Thyroid gland (tissue), 4 donors: ENCODE measurements at places on chromosomes 16 and 17. TPM values are rescaled to one million over a fixed set of nuclear protein-coding genes. Genes with fewer than 3 reads are reported as not detected.

DNA sequence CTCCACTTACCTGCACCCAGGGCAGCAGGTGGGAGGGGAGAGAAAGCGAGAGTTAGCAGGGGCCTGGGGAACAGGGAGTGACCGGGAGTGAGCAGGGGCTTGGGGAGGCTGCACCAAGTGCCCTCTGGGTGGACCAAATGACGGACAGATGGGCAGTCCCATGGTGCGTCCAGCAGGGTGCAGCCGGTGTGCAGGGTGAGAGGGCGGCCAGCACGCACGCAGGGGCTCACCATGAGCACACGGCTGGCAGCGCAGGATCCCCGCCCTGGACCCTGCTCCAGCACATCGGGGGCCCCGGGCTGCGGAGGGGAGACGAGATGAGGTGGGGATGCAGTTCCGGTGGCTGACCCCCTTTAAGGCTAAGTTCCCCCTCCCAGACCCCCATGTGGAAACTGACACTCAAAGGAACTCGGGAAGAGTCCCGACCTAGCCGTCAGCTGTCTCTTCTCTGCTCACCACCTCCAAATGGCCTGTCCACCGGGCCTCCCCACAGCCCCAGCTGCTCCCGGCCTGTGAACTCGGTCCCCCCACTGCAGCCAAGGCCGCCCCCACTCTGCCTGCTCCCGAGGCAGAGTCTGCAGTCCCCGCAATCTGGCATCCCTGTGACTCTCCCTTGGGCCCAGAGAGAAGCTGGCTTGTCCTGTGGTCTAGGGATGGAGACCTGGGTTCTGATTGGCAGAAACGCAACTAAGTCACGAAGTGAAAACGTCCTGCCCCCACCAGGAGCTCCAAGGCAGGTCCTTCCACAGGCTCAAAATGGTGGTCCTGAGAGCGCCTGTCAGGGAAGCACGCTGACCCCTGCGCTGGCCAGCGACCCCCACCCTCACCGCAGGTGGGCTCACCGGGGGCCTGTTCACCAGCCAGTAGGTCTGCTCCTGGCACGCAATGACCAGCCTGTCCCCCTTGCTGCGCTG, 2.9 kb downstream of the RGS11 start:
- no peak overlapping the region for H3K27ac ChIP-seq
- H3K27me3 ChIP-seq: no peaks in the 10 kb centered on the region
- H3K4me3 ChIP-seq: no peak overlapping the region
- no peak for DNase-seq
- no peaks in the 10 kb centered on the region for H3K36me3 ChIP-seq
- peaks cover 5% of the 10 kb centered on the region for H3K4me1 ChIP-seq

PPY gene
- not detected for total RNA-seq

- peaks cover 21% of the 10 kb centered on the region for H3K27me3 ChIP-seq
- H3K27ac ChIP-seq: no peak within 1 kb of the TSS
- H3K4me1 ChIP-seq: peaks cover 27% of the 10 kb centered on the region
- DNase-seq: peak; percentile 72
- no peaks in the 10 kb centered on the region for H3K36me3 ChIP-seq
These were observed at the start of gene TMEM132E for GRCh38 chr17:34579017-34579946. Gene TMEM132E, plus strand, starts transcription at chr17:34579582. Its CDS starts 1,495 bp downstream, at chr17:34581077.

DNA sequence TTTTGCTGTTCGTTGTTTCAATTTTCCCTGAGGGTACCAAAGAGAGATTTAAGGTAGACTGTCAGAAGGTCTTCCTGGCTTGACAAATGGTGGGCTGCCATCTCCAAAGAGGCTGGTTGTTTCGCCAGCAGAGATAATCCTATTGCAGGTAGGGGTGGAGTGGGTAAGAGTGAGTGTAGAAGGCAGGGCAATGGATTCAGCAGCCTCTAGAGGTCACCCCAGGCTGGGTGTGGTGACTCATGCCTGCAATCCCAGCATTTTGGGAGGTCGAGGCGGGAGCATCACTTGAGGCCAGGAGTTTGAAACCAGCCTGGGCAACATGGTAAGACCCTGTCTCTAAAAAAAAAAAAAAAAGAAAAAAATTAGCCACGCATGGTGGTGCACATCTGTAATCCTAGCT, 34.6 kb downstream of the DCAKD start:
- no peaks in the 10 kb centered on the region for H3K36me3 ChIP-seq
- no peak for DNase-seq
- H3K27ac ChIP-seq: no peak overlapping the region
- no peak overlapping the region for H3K4me3 ChIP-seq
- H3K27me3 ChIP-seq: no peaks in the 10 kb centered on the region
- H3K4me1 ChIP-seq: peaks cover 28% of the 10 kb centered on the region

- H3K36me3 ChIP-seq: no peaks in the 10 kb centered on the region
- no peak for DNase-seq
- no peak overlapping the region for H3K27ac ChIP-seq
- no peaks in the 10 kb centered on the region for H3K27me3 ChIP-seq
- H3K4me3 ChIP-seq: no peak overlapping the region
- H3K4me1 ChIP-seq: peaks cover 31% of the 10 kb centered on the region
These were observed 57.7 kb upstream of the SLC25A19 start for GRCh38 chr17:75346906-75347305.

DNA sequence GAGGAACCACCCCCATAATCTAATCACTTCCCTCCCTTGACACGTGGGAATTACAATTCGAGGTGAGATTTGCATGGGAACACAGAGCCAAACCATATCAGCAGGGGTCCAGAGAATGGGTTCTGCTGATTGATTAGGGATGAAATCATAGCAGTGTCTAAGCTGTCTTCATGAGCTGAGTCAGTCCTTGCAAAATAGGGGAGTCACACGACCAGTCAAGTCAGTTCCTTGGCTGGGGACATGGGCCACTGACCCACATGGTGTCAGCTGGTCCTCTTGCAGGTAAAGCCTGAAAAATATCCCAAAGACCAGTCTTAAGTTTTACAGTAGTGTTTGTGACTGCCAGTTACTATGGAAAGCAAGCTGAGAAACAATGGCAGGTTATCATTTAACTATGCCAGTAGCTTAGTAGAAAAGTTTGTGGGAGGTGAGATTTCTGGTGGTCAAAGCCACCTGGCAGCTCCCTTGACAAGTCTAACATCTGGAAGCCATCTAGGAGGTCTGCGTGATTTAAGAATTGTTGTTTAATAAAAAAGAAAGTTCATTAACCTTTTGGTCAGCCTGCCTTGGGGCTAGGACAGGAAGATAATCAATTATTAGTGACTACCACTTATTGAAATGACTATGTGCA, 15.7 kb upstream of the ATF7IP2 start:
- H3K4me1 ChIP-seq: no peaks in the 10 kb centered on the region
- no peak for DNase-seq
- no peak overlapping the region for H3K4me3 ChIP-seq
- no peak overlapping the region for H3K27ac ChIP-seq

TNRC6A gene
- total RNA-seq: 48.8 TPM

GRCh38 chr16:11615748-11616447, 29.2 kb upstream of the LITAF start:
- H3K27me3 ChIP-seq: no peaks in the 10 kb centered on the region
- H3K4me1 ChIP-seq: peaks cover 32% of the 10 kb centered on the region

RTN4RL1 gene
- 1.6 TPM for total RNA-seq

DNA sequence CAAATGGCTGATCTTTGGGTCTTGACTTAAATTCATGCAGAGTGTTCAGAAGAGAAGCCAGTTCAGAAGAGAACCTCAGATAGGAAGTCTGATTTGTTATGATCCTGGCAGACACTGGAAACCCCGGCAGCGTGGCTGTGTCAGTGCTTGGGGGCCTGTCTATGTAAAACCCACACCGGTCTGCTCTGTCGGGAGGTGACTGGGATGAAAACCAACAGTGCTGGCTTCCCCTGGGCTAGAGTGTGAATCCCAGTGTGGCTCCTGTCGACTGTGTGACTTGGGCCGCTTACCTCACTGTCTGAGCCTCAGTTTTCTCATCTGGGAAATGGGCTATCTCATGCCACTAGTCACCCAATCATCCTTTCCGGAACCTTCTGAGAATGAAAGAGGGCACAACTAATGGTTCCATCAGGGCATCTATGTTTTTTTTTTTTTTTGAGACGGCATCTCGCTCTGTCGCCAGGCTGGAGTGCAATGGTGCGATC, 92.4 kb downstream of the FOXL1 start:
- H3K4me3 ChIP-seq: no peak overlapping the region
- H3K36me3 ChIP-seq: no peaks in the 10 kb centered on the region
- H3K4me1 ChIP-seq: no peaks in the 10 kb centered on the region
- DNase-seq: no peak
- H3K27ac ChIP-seq: no peak overlapping the region

GRCh38 chr17:77326076-77326591, 185.4 kb downstream of the SEC14L1 start:
- no peak overlapping the region for H3K4me3 ChIP-seq
- no peak for DNase-seq
- peaks cover 63% of the 10 kb centered on the region for H3K4me1 ChIP-seq
- H3K36me3 ChIP-seq: no peaks in the 10 kb centered on the region
- no peaks in the 10 kb centered on the region for H3K27me3 ChIP-seq

DNA sequence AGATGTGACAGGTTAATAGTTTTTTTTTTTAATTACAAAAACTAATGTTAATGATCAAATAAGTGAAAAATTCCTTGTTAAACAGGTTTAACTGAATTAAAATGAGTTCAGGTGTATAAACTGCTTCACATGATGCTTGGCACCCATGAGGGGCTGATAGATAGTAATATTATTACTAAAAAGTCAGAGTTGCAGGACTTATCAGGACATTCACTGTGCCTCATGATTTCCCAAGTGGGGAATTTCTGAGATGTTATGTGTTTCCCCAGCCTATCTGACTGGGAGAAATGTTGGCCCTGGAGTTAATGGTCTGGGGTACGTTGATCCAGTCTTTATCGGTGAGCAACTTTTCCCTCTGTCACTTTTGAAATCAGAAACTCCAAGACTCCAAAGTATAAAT, 102.1 kb downstream of the PLCG2 start:
- no peaks in the 10 kb centered on the region for H3K27me3 ChIP-seq
- no peak for DNase-seq
- no peak overlapping the region for H3K4me3 ChIP-seq
- no peaks in the 10 kb centered on the region for H3K4me1 ChIP-seq

TRPV2 gene
- total RNA-seq: 9.1 TPM

NHLRC4 gene
- total RNA-seq: 0.81 TPM

GRCh38 chr16:84832488-84833143, 12.8 kb downstream of the CRISPLD2 start:
- peak; percentile 47 for DNase-seq
- H3K4me3 ChIP-seq: no peak overlapping the region
- H3K4me1 ChIP-seq: peaks cover 43% of the 10 kb centered on the region
- no peaks in the 10 kb centered on the region for H3K27me3 ChIP-seq

SMPD3 gene
- total RNA-seq: 1.3 TPM

HCRT gene
- total RNA-seq: not detected

DNA sequence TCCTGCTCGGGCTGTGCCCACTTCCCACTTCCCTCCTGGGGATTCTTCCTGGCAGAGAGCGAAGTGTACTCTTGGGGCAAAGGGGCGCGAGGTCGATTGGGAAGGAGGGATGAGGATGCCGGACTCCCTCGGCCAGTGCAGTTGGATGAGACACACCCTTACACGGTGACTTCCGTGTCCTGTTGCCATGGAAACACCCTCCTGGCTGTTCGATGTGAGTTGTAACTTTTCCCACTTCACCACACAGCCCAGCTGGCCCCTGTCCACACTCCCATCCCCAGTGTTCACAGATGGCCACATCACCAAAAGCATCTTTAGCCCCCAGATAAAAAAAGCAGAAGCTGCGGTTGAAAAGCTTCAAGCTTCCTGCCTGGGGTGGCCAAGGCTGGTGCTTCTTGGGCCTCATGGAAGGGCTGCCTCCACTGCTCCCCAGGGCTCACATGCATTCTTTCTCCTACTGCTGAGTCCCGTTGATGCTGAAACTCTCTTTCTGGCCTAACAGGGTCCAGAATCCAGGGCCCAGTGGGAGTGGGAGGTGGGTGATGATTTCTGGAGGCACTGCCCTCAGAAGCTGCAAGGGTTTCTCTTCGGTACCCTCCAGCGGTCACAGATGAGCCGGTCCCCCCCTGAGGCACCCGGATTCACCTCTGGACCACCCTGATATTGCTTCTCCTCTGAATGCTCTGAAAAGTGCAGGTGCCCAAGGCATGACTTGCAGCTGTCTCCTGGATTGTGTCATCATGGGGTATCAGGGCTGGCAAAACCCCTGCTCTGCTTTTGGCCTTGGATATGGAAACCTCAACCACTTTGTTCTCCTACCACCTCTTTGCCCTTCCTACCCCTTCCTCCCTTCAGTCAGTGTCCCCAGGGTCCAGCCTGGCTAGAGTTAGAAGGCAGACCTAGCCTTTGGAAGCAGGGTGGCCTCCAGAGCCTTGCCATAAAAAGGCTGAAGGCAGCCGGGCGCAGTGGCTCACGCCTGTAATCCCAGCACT, 2.2 kb upstream of the TRAF4 start:
- H3K27ac ChIP-seq: no peak overlapping the region
- H3K4me1 ChIP-seq: peaks cover 37% of the 10 kb centered on the region
- no peaks in the 10 kb centered on the region for H3K36me3 ChIP-seq
- H3K27me3 ChIP-seq: no peaks in the 10 kb centered on the region

ENPP7 gene
- total RNA-seq: not detected

DNA sequence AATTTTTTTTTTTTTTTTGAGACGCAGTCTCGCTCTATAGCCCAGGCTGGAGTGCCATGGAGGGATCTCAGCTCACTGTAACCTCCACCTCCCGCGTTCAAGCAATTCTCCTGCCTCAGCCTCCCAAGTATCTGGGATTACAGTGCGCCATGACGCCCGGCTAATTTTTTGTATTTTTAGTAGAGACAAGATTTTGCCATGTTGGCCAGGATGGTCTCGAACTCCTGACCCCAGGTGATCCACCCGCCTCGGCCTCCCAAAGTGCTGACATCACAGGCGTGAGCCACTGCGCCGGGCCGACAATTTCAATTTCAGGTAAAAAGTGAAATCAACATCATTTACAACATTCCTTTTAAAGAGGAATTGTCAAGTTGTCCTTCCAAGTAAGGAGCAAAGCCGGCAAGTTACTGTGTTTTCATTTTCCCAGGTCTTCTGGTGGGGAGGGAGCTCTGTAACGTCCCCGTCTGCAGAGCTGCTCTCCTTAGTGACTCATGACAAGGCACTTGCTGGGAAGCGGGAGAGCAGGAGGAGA, 873 bp downstream of the NPLOC4 start:
- no peaks in the 10 kb centered on the region for H3K36me3 ChIP-seq
- peak overlapping the region; percentile 40 for H3K4me3 ChIP-seq
- no peak for DNase-seq
- H3K27ac ChIP-seq: no peak overlapping the region

DNA sequence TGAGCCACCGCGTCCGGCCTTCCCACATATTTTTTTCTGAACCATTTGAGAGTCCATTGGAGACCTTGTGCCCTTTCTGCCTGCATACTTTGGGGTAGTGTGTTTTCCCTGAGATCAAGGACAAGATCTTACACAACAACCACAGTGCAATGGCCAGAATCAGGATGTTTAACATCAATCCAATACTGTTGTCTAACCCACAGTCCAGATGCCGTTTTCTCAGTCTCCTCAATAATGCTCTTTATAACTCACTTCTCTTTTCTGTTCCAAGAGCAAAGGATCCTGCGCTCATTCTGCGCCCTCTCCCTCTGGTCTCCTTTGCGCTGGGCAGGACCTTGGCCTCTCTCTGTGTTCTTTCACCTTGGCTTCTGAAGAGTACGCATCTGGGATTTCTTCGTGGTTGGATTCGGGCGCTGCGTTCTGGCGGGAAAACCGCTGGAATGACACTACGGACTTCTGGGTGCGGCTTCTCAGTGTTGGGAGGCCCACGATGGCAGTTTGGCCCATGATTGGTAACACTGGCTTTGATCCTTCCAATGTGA, 16.6 kb downstream of the CBX4 start:
- no peaks in the 10 kb centered on the region for H3K27me3 ChIP-seq
- H3K36me3 ChIP-seq: no peaks in the 10 kb centered on the region
- no peak for DNase-seq
- no peak overlapping the region for H3K4me3 ChIP-seq

GRCh38 chr17:67440277-67441051, 63.4 kb downstream of the PITPNC1 start:
- peak overlapping the region; percentile 54 for H3K27ac ChIP-seq
- H3K27me3 ChIP-seq: no peaks in the 10 kb centered on the region
- H3K36me3 ChIP-seq: no peaks in the 10 kb centered on the region
- H3K4me1 ChIP-seq: no peaks in the 10 kb centered on the region
